ENCODE measurements at places on chromosomes 7 and 10.

GRCh38 chr10:88892222-88892967, 12.3 kb downstream of the STAMBPL1 start:
- no peak for DNase-seq

- no peak for DNase-seq
Observed at GRCh38 chr7:43593010-43593409, 10.1 kb downstream of the STK17A start.

- no peak for DNase-seq
Observed at GRCh38 chr7:6486438-6487183, 38.9 kb upstream of the DAGLB start.

GRCh38 chr10:602391-603005, 87.0 kb downstream of the DIP2C start:
- no peak for DNase-seq

DNA sequence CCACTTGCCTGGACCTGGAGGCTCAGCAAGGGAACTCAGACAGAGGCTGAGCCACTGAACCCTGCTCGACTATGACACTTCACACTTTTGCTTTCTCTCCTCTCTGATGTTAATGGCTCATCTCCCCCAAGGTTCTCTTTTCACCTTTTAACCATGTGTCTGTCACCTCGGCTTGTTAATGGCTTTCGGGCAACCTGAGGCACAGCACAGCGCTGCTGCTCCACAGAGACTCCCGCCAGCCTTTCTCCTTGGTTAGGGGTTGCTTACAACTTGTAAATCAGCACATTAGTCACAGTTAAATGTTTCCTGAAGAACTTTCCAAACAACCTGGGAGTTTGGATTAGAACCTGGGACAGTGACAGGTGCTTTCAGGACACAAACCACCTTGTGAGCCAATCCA, 136.2 kb upstream of the TBX20 start:
- no peak for DNase-seq

DNA sequence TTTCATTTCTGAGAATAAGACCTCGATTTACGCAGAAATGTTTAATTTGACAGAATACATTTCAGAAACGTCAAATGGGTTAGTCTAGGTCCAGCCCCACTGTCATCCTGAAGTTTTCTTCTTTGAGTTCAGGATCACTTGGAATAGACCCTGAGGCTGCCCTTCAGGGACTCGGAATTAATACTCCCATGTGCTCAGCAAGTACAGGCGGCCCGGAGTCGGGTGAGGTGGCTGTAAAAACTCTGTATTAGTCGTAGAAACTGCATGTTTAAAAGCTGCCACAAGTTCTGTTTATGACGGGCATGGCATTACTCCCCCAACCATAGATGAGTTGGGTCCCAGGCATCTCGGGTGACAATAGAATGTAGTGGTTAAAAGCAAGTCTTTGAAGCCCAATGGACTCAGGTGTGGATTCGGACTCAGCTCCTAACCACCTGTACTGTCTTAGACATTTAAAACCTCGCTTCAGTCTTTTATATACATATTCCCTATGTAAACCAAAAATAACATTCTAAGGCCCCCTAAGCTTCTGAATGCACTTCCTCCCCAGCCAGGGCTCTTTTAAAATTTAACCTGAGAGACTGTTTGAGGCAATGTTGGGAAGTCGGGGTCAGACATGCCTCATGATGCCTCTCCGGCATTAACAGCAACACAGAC, 216.3 kb downstream of the ADARB2 start:
- no peak for DNase-seq

GRCh38 chr7:36313607-36314006, 76.1 kb upstream of the ANLN start:
- DNase-seq: no peak

DNA sequence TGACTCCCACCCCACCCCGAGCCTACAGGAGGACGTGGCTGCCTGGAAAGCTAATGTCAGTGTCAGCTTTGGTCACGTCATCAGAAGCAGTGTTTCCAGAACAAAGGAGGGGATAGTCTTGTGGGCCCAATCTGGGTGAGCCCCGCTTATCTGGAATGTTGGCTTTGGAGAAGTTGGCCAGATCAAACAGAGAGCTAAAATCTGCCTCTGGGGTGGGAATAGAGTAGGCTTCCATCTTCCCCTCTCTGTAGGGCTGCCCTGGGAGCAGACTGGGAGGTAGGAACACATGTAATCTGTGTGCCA, 32.5 kb downstream of the SRRM3 start:
- no peak for DNase-seq

DNA sequence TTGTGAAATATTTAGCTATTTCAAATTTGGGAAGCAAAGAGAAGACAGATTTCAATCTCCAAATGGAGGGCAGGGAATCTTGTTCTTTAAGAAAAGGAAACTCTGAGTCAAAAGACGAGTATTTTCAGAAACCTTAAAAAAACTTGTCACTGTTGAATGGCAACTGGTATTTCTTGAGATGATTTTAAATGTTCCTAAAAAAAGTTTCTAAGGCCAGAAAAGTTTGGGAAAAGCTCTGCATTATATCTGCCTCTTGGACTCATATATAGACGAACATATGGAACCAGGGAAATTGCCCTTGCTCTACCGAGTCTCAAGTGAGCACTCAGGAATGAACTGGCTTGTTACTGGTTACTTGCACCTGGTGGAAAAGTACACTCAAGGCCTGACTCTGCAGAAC, 69.5 kb downstream of the ADAM22 start:
- DNase-seq: no peak

- DNase-seq: no peak
Observed at GRCh38 chr7:71350680-71351079, 218.7 kb downstream of the GALNT17 start.

DNA sequence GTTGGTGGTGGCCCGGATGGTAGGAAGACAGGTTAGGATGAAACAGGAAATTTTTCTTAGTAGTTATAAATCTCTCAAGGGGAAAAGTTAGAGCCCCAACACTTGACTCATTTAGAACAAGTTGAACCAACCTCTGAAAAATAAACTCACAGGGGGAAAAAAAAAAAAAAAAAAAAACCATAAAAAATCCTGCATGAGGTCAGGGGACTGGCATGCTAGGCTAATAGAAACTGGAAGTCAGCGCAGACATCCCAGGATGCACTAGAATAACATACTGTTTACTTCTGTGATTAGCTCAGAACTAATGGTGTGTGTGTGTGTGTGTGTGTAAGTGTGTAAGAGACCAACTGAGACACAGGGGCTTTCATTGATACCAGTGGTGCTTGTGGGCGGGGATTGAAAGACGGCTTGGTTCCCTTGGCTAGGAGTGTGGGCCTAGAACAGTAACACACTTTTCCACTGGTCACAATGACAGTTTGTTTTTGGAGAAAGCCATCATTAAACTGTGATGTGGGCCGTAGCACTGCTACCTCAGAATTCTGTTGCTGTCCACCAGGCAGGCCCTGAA, 491.6 kb upstream of the GALNT17 start:
- DNase-seq: no peak

DNA sequence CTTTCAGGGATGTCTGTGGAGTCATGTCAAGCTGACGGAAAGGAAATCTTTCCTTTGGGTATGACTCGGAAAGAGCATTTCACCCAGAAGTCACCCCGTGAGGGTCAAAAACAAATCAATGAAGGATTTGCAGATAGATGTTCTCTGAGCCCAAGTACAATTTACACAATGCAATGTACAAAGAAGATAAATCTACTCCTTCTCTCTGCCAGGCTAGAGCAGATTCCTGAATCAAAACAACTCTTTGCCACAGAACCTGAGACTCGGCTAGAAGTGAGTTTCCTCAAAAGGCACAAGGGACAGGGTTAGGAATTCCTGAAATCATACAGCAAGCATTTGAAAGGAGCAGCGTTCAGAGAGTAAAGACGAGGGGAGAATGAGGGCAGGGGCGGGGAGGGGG, 34.0 kb upstream of the CALN1 start:
- no peak for DNase-seq

- DNase-seq: no peak
Observed at GRCh38 chr10:110003524-110003885, 4.3 kb upstream of the ADD3 start.

- no peak for DNase-seq
Observed at GRCh38 chr10:95462740-95463667, 98.2 kb downstream of the SORBS1 start.

GRCh38 chr10:119210633-119211032, 3.3 kb downstream of the GRK5 start:
- no peak for DNase-seq

GRCh38 chr7:102061981-102062390, 224.7 kb upstream of the SH2B2 start:
- no peak for DNase-seq

- DNase-seq: no peak
Observed at GRCh38 chr10:100004805-100005510, 4.8 kb downstream of the DNMBP start.

DNA sequence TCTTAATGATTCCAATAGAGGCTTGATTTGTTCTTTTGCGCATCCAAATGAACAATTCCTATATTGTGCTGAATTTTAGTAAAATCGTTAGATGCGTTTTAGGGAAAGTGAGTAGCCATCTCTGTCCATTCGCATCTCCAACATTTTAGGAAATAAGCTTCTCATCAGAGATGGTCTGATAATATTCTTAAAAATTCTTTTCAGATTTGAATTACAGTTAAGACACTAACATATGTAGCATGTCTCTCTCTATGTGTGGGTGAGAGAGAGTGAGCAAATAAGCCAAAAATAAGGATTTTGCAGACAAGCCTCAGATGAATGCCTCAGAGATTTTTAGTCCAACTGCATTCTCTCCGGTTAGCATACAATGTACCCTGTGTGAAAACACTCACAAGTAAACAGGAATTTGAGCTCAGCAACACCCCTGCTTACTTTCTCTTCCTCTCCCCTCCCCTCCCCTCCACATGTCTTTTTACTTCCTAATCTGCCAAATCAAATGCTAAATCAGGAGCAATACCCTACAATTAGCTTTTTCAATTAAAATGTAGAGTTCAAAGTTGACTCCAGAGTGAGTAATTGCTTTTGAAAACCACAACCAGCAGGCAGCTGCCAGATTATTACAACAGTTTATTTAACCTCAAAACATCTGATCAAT, 354.4 kb downstream of the CRPPA start:
- DNase-seq: peak; percentile 26

- DNase-seq: no peak
Observed at GRCh38 chr10:31958856-31959255, 30.2 kb upstream of the ARHGAP12 start.

DNA sequence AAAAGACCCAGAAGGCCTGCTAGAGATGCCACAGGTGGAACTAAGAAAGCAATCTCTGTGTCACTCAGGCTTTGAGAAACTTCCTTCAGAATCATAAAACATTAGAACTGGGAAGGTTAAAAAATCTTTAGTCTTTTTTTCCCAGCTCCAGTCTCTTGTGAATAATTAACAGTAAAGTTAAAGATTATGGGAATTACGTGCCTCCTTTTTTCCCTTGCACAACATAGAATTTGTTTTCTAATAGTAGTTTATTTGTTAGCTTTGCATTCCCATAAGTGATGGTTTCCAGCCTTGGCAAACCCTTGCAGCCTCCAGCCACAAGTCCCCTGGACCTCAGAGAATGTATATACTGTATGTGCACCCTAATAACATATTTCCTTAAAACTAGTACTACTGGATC, 128.3 kb downstream of the TPST1 start:
- no peak for DNase-seq

GRCh38 chr7:3000566-3000965, 43.1 kb downstream of the CARD11 start:
- no peak for DNase-seq

DNA sequence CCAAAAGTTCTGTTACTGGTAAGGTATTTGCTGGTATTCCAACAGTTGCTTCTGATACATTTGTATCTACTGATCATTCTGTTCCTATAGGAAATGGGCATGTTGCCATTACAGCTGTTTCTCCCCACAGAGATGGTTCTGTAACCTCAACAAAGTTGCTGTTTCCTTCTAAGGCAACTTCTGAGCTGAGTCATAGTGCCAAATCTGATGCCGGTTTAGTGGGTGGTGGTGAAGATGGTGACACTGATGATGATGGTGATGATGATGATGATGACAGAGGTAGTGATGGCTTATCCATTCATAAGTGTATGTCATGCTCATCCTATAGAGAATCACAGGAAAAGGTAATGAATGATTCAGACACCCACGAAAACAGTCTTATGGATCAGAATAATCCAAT, 131.0 kb downstream of the AASS start:
- DNase-seq: no peak

DNA sequence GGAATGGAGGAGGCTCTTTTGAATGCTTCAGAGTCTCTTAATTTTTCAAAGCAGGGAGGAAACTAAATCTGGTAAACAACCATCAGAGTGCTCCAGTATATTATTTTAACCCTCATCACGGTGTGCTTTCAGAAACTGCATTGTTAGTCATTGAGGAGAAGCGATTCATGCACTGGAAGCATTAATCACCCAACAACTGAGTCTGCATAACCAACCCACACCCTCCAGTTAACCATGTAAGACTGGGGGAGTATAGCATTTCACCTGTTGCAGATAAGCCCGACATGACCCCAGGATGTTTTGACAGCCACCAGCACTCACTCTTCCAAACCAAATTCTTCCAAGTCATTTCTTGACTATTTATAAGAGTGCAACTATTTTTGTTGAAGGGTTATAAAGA, 257.6 kb downstream of the GATA3 start:
- DNase-seq: no peak

DNA sequence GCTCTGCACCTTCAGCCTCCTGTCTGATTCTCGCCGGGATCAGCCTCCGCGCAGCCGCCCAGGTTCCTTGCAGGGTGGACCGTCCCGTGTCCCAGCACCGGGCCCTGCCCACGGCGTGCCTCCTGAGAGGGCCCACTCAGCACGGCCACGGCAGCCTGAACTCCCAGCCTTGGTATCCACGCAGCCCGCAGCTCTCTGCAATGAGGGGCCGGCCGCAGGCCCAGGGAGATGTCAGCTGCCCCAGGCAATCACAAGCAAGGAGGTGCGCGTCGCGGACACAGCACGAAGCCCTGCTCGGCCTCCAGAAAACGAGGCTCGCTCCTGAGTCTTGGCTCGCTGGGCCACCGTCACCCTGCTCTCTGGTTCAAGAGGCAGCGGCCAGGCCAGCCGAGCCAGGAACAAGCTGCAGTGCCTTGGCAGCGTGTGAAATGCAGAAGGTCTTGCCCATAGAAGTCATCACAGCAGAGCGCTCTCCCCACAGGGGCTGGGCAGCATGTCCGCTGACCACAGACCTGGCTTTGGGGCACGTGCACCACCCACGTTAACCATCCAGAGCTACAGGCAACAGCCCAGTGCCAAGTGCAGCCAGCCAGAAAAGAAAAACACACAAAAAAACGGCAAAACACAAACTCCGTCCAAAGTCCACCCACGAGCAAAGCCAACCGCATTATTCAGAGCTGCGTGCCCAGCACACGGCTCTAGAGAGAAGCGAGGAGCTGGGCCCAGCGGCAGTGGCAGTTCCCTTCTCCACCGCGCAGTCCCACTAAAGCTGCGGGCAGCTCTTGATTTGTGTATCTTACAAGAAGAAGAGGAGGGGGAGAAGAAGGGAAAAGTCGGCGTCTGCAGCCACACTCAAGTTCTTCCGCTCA, 13.9 kb downstream of the GPER1 start:
- DNase-seq: no peak

- peak; percentile 9 for DNase-seq
Observed at GRCh38 chr7:129332254-129333035, 101.8 kb upstream of the STRIP2 start.

GRCh38 chr10:121942749-121943416, 15.1 kb upstream of the ATE1 start:
- DNase-seq: peak; percentile 36

Measured in eye (tissue), 1 donor.